Psoas muscle (tissue), 8 donors: ENCODE measurements at places on chromosomes 7 and 10. TPM values are rescaled to one million over a fixed set of nuclear protein-coding genes. Genes with fewer than 3 reads are reported as not detected.

The ARMC3 gene
- not detected for total RNA-seq

The WDFY4 gene
- 1.3 TPM for total RNA-seq

DNA sequence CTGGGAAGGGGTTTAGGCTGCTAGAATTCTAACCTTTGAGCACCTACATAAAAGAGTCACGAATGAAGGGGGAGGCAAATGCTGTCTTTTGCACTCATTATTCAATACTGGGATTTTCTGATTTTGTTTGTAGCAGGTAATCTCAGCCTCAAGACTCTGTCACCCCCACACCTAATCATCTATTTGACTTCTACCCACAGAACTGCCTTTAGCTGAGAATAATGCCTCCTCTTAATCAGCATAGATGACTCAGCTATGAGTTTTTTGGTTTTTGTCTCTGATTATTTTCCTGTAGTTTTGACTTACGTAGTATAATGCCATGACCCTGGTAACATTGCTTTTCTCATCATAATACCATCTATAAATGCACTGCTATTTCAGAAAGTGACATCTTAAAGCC, 42.7 kb upstream of the CACNB2 start:
- no peak for DNase-seq

- no peak for DNase-seq
Measured at GRCh38 chr10:8463853-8464252, 409.4 kb downstream of the GATA3 start.
